Effector CD4-positive, alpha-beta T cell (primary cell): ENCODE measurements at places on chromosomes 2 and 18.

- DNase-seq, result no peak
These were observed 9.2 kb downstream of the ALLC start for GRCh38 chr2:3667151-3667631.

DNA sequence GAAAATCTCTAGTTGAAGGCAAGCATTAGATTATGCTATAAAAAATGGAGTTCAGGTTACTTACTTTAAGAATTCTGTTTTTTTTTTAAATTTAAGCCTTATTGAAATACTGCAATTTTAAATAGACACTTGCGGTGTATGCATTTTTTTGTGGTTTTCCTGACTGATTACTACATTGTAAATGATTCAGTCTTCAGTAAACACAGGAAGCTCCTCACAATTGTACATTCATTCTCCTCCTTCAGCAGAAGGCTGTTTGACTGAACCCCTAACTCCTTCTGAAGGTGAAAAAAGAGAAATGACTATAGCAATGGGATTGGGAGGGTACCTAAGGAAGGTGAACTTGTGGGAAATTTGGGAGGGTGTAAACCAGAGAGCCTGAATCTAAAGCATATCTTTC is 136.1 kb downstream of the GCA start:
- no peak for DNase-seq

DNA sequence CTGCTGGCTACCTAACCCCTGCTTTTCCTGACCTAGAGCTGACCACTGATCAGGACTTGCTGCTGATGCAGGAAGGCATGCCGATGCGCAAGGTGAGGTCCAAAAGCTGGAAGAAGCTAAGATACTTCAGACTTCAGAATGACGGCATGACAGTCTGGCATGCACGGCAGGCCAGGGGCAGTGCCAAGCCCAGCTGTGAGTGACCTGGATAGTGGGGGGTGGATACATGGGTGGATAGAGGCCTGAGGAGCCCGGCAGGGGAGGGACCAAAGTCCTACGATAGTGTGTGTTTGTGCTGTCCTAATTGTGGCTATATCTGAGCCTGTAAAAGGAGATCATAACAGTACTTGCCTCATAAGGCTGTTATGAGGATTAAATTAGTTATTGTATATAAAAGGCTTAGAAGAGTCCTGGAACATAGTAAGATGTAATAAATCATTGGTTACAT is 8.2 kb downstream of the PLCD4 start:
- no peak for DNase-seq

DNA sequence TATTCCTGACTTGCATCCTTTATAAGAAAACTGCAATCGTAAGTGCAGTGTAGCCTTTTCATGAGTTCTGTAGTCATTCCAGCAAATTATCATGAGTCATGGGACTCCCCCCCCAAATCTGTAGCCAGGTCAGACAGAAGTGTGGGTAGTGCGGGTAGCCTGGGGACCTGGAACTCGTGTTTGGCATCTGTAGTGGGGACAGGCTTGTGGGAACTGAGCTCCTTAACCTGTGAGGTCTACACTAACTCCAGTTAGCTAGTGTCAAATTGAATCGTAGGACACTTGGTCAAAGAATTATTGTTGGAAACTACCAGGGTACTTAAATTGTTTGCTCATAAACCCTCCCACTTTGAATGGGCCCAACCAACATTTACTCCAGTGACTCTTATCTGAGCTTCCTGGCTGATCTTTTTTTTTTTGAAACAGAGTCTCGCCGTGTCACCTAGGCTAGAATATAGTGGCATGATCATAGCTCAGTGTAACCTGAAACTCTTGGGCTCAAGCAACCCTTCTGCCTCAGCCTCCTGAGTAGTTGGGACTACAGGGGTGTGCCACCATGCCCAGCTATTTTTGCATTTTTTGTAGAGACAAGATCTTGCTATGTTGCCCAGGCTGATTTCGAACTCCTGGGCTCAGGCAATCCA is 12.4 kb downstream of the PFN4 start:
- no peak for DNase-seq

DNA sequence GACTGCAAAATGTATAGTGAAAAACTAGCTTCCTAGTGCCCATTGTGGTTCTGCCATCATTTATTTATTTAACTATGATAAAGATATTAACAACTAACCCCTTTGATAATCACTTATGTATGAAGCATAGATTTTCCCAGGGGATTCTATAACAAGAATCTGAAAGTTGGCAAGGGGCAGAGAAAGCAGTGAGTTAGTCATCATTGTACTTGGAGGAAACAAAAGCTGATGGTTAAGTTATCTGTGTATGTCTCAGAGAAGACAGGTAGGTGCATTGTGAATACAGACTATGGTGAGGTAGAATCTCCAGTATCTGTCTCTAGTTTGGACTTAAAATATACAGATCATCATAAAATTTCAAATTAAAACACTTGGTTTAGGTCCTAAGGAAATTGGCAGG is 2159.1 kb upstream of the CELF4 start:
- no peak for DNase-seq

DNA sequence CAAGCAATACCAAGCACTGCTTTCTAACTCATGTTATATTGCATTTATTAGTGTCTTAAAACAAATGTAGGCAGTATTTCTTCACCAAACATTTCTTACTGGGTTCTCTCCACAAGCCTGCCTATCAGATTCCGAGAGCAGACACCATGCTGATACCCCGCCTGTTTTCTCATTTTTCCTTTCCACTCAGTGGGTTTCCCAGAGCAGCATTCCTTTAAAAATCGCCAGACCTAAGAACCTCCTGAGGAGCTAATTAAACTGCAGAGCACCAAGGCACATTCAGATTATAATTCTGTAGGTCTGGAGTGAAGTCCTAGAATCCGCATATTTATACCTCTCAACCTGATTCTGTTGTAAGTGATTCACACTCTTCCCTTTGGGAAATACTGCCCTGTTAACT is 405.6 kb downstream of the TNS1 start:
- no peak for DNase-seq

- DNase-seq, result no peak
These were observed 94.5 kb downstream of the KCNS3 start for GRCh38 chr2:17972991-17973390.

- DNase-seq, result no peak
These were observed 121.3 kb upstream of the BOD1L2 start for GRCh38 chr18:57025540-57025939.

- DNase-seq, result no peak
These were observed 150.4 kb upstream of the CDH19 start for GRCh38 chr18:66754335-66754734.

GRCh38 chr2:53366543-53366942 is 401.1 kb upstream of the CHAC2 start:
- no peak for DNase-seq

- DNase-seq, result no peak
These were observed 29.8 kb upstream of the COBLL1 start for GRCh38 chr2:164871404-164871803.

- no peak for DNase-seq
These were observed 927.8 kb downstream of the SUCLG1 start for GRCh38 chr2:83531206-83531826.

- DNase-seq, result no peak
These were observed 364.0 kb upstream of the MEIS1 start for GRCh38 chr2:66070721-66071602.

DNA sequence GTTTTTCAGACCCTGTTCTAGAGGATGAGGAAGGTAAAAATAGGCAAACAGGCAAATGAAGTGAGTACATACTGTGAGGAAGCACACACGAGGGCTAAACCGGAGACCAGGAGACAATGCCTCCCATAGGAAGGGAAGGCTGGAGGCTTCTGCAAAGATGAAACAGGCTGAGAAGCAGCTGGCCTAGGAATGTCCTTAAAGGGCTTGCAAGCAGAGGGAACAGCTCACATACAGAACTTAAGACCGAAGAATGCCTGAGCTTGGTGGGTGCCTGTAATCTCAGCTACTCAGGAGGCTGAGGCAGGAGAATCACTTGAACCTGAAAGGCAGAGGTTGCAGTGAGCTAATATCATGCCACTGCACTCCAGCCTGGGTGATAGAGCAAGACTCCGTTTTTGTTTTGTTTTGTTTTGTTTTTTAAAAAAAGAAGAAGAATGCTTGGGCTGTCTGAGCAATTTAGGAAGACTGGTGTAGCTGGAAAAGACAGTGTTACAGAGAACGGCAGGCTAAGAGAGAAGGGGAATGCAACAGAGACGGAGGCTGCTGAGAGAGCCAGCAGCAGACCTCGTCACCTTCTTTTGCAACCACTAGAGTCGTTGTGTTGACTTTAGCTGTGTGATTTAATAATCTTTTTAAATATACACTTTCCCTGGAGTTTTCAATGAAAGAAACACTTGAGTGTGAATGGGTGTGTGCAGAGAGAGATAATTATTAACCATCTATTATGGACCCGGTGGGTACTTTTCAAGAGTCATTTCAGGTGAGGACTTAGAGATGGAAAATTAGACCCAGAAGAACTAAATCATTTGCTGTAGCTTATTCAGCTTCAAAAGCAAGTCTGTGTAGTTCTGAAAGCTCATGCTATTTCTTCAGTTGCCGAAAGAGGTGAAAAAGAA is 232.8 kb downstream of the GALR1 start:
- no peak for DNase-seq

DNA sequence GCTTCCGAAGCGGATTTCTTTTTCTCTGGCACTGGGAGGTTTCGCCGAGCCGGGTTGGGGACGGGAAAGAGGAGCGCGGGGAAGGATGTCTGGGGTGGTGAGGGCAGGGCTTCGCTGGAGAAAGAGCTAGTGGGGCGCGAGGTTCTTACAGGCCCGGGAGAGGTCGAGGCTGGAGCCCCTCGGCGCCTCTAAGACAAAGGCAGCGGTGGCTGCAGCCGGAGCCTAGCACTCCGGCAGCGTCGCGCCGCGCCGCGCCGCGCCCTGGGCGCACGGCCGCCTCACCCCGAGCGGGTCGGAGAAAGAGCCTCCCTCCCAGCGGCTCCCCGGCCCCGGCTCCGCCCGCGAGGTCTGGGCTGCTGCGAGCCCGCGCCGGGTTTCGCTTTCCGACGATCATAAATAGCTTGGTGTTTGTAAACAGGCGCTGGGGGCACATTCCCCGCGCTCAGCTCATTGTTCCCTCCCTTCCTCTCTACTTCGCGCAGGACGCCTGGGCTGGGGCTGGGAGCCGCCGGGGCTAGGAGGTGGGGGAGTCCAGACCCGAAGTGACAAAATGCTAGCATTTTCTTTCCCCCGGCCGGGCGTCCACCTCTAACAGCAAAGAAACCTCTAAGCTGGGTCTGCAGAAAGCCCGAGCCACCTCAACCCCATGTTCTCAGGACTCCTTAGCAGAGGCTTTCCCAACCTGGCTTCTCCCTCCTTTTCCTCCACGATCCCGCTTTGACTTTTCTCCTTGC is 813 bp upstream of the MEIS1 start:
- DNase-seq, result no peak

DNA sequence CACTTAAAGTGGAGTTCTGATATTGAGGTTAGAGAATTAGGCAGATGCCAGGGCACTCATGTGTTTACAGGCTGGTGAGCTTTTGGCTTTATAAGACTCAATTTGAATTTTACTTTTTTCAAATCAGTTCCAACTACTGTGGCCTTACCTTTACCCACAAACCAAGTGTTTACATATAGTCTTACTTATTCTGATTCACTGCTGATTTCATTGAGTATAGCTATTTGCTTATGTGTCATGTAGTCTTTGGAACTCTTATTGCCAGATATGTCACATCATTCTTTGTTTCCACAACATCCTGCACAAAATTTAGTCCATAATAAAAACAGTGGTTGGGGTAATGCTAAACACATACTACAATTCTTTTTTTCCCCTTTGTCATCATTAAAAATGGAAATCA is 96.5 kb downstream of the XIRP2 start:
- no peak for DNase-seq

- no peak for DNase-seq
These were observed 140.5 kb downstream of the ST6GAL2 start for GRCh38 chr2:106745468-106745867.

DNA sequence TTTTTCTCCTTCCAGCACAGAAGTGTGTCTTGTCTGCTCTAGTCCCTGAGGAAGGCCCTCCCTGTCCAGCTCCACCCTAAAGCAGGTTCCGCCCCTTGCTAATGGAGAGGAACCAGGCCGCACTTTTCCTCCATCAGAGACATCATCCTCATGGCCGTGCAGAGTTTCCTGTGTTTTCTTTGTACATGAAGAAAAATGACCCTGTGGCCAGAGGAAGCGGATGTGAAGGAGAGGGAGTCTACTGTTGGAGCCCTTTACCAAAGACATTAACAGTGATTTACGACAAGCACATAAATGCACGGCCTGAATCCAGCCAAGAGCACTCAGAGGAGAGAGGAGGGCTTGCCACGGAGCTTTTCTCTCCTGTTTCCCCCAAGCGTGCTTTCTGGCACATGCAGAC is 109.5 kb downstream of the RNF144A start:
- DNase-seq, result no peak

GRCh38 chr2:226396541-226396940 is 403.1 kb downstream of the IRS1 start:
- DNase-seq, result no peak

- DNase-seq, result peak; percentile 53
These were observed at the start of gene CHN1 for GRCh38 chr2:175004980-175005732. CHN1 (minus strand) TSS chr2:175005381; CDS start chr2:175004912, 469 bp downstream.

GRCh38 chr2:40439473-40439872 is 12.4 kb downstream of the SLC8A1 start:
- no peak for DNase-seq

DNA sequence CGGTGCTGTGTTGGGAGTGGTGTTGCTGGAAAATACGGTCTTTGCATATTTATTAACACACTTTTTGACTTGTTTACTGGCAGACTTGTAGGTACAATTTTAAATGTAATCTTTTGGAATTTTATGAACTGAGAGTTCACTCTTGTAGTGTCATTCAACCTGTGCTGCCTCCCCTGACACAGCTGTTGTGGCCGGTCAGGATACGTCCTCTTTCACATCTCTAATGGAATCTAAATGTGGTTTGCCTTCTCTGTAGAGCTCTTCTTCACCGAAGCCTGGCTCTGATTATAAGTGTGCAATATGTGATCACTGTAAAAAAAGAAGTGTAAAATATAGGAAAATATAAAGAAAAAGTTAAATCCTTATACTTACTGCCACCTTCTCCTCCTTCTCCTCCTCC is 94.7 kb downstream of the MAP4K4 start:
- no peak for DNase-seq

DNA sequence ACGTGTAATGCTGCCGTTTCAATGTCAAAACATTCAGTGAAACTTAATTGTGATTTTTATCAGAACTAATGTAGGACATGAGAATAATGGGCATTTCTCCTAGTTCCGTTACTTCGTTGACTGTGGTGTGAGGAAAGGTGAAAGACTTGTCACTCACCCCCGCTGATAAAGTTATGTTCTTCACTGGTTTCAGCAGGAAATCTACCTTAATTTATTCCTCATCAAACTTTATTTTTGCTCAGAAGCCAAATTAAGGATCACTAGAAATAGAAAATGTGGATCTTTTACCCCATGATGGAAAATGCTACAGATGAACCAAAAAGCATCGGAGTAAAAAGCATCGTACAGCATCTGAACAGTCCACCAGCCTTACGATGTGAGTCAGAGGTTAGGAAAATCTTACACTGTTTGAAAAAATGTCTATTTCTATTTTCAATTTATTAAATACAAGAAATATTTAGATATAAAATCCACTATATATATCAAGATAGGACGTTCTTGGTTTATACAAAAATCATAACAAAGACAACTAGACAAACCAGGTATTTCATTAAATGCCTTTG is 1.0 kb upstream of the ROCK1 start:
- DNase-seq, result no peak
